C1 segment of cervical spinal cord (tissue), 14 donors: ENCODE measurements at places on chromosomes 12 and 14.
A peak's percentile ranks its signal among the peaks of the same experiment; 100 is the strongest.

DNA sequence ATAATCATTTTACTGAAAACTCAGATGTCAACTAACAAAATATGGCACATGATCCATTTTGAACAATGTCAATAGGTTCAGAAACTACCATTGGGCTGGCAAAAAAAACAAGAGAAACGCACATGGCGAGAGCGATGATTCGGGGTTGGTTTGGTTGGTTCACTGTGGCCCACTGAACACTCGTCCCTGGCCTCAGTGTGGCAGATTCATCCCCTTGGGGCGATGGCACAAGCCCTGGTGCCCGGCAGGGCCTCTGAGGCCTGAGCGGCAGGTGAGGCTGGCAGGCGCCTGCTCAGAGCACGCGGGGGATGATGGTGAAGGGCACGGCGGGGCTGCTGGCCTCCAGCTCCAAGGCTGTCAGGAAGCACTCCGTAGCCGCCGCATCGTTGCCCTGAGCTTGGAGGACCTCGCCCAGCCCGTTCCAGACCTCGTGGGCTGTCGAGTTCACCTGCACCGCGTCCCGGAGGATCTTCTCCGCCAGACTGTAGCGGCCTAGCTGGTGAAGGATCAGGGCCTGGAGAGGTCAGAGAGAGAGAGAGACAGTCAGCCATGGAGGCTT, 144.3 kb downstream of the CALM1 start:
- no peak for DNase-seq

- DNase-seq, result no peak
Measured at GRCh38 chr12:54021432-54022013, 6.7 kb upstream of the HOXC6 start.

DNA sequence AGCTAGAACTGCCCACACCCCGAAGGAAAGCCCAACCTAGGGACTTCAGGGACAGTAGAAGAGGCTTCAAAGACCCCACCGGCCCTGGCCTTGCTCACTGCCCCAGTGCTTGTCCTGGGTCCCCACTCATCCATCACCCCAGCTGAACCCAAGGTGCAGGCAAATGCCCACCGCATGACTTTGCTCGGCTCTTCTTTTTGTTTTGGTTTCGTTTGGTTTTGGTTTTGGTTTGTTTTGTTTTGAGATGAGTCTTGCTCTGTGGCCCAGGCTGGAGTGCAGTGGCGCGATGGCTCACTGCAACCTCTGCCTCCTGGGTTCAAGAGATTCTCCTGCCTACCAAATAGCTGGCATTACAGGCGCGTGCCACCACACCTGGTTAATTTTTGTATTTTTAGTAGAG, 9.0 kb downstream of the CCDC85C start:
- DNase-seq, result no peak

GRCh38 chr12:116799955-116800354, 61.8 kb downstream of the RNFT2 start:
- no peak for DNase-seq

- no peak for DNase-seq
Measured at GRCh38 chr14:51527073-51527472, 124.6 kb upstream of the FRMD6 start.

GRCh38 chr14:78967111-78967809, 797.1 kb downstream of the NRXN3 start:
- no peak for DNase-seq

DNA sequence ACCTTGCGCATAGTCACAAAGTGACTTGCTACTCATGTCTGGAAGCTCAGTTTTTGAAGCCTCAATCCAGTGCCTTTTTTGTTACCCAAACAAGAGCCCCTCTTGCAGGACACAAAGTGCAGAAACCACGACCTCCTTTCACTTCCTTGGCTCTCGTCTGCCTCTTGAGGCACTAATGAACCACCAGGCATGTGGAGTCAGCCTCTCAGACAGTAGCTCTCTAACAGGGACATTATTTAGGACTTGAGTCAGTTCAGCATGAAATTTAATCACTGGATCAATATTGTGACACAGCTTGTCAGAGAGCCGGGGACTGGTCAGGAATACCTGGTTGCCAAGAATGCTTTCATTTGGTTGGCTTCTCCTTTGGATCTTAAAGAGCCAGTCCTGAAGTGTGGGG, 46.7 kb downstream of the HSPB8 start:
- no peak for DNase-seq

- no peak for DNase-seq
Measured at GRCh38 chr12:122064780-122065588, 13.6 kb upstream of the MLXIP start.

- no peak for DNase-seq
Measured at GRCh38 chr14:30935445-30935844, 61.1 kb downstream of the COCH start.

DNA sequence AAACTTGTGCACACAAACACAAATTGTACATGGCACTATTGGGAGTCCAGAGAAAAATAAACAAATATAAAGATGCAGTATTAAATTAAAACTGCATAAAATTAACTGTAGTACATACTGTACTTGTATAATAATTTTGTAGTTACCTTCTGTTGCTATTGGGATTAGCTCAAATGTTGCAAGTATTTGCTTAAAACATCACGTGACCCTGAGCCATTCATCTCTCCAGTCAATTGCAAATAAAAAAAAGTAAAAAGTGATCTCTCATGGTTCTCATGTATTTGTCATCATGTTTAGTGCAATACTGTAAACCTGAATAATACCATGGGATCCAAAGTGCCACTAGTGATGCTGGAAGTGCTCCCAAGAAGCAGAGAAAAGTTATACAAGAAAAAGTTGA, 88.1 kb upstream of the NAV3 start:
- no peak for DNase-seq

DNA sequence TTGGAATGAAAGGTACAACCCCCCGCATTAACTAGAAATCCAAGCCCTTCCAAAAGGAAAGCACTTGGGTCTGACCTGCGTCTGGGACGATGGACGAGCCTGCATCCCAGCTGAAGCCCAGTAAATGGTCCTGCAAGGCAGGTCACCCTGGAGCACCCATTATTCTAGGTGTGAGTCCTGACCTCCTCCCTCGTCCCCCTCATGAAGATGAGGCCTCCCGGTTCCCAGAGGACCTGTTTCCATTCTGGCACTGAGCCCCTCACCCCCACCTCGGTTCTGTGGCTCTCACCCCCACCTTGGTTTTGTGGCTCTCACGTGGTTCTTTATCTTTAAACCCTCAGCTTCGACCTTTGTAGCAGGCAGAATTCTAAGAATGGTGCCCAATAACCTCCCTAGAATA, 7.3 kb downstream of the IFI27 start:
- DNase-seq, result no peak

DNA sequence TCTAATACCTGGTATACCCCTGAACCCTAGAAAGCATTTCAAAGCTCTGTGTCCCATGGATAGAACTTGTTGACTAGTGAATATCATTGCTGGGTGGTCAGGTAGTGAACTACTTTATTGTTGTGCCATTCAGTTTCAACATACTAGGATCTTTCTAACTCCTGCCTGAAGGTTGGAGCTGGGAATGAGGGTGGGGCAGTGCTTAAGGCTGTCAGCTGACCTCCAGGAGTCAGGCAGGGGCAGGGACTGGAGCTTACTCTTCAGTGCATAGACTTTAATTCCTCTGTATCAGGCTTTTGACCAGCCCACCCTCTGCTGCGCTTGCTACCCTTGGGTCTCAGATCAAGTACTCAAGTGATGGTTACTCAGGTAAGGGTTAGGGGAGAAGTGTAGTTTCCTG, 102.6 kb upstream of the RFX4 start:
- no peak for DNase-seq

DNA sequence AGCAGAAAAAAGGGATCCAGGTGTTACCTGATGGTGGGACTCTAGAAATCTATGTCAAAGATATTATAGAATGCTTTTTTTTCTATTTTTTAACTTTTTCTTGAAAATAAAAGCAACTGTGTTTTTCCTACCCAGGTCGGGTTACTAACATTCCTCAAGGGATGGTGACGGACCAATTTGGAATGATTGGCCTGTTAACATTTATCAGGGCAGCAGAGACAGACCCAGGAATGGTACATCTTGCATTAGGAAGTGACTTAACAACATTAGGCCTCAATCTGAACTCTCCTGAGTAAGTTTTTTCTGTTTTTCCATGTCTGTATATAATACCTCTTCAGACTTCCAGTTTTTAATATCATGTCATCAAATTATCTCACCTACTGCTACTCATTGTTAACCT, 27.6 kb upstream of the KCNMB4 start:
- no peak for DNase-seq

DNA sequence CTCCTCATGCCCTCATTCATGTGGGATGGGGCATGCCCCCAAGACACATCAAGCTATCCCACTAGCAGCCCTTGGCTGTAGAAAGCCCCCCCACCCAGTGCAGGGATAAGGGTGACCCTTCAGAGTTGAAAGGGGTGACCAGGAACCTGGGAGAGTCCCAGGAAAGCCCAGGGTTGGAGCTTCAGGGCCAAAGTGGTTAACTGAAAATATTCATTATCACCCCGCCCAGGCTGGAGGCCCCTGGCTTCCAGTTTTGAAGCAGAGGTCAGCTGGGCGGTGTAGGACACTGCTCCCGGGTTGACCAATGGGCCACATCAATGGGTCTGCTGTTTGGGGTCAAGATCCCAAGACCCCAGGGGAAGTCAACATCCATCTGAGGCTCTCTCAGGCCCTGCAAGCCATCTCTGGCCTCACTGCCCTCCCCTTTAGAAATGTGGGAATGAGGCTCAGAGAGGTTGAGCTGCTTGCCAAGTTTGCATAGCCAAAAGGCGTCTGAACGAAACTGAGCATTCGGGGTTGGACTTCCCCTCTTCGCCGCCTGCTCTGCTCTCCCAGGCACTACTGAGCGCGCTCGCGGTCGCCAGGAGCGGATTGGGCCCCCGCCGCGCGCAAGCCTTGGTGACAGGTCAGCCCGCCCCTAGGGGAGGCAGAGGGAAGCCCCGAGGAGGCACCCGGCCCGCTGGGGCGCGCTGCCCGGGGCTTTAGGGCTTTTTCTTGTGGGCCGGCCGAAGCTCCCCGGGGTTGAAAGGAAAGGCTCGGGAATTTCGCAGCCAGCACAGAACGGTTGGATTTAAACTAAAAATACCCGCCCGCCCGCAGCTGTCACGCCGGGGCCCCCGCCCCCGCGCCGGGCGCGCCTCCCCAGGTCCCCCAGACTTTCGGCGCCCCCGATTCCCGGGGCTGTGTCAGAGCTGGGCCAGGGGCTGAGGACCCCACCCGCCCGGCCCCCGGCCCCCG, 576 bp downstream of the SYNE3 start:
- peak; percentile 67 for DNase-seq

DNA sequence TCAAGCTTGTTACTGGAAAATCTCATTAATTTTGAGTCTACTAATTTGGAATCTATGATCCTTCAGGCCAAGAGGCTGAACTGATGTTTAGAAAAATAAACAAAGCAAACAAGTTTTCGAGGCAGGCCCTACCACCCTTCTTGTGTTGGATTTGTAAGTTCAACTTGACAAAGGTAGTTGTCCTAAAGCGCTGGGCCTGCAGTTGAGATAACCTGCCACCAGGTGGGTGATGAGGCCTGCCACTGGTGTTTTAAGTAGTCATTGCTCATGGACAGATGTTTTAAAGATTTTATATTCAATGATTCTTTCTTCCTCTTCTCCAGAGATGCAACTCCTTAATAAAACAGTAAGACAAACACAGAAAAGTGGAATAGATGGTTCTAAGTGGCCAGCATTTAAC, 19.4 kb downstream of the ACVRL1 start:
- DNase-seq, result no peak
